ENCODE measurements at places on chromosomes 3 and 15.

GRCh38 chr15:60215225-60215963 lies 182.4 kb downstream of the ANXA2 start:
- DNase-seq: no peak

- no peak for DNase-seq
These were observed 440.7 kb downstream of the MAGI1 start for GRCh38 chr3:65597952-65598413.

DNA sequence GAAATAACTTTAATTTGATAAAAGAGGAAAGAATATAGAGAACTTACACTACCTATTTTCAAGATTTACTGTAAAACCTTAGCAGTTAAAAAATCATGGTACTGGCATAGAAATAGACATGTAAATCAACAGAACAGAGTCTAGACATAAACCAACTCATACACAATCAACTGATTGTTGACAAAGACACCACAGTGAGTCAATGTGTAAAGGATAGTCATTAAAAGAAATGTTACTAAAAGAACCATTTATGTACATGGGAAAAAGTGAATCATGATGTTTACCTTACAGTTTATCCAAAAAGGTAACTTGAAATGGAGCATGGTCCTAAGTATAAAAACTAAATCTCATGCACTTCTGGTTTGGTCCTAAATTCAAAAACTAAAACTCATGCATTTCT lies 847.4 kb downstream of the IGSF11 start:
- no peak for DNase-seq

- DNase-seq: no peak
These were observed 10.8 kb downstream of the NOX5 start for GRCh38 chr15:69025320-69025719.

- DNase-seq: no peak
These were observed 134.5 kb upstream of the SGO1 start for GRCh38 chr3:20320489-20320888.

DNA sequence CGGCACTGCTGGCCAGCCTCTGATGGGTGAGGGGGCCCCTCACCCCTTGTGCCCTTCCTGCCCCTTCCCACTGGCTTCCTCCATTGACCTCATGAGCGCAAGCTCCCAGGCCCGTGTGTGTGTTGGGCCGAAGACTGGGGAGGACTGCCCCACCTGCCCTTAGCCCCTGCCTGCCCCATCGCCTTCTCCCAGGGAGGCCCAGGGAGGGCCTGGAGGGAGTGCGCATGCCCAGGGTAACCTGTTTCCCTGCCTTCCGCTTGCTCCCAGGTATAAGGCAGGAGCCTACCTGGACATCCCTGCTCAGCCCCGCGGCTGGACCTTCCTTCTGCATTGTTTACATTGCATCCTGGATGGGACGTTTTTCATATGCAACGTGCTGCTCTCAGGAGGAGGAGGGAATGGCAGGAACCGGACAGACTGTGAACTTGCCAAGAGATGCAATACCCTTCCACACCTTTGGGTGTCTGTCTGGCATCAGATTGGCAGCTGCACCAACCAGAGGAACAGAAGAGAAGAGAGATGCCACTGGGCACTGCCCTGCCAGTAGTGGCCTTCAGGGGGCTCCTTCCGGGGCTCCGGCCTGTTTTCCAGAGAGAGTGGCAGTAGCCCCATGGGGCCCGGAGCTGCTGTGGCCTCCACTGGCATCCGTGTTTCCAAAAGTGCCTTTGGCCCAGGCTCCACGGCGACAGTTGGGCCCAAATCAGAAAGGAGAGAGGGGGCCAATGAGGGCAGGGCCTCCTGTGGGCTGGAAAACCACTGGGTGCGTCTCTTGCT lies 8.8 kb downstream of the DLL4 start:
- DNase-seq: no peak

Data from activated CD4-positive, alpha-beta T cell treated with anti-CD3 and anti-CD28 coated beads, Interleukin-2, Interleukin-4, amounts not matched to agents 100 ng/mL and 50 ng/mL, durations not matched to agents 16 hours and 8 hours (primary cell).